ENCODE measurements at places on chromosomes 12 and 14. TPM values are rescaled to one million over a fixed set of nuclear protein-coding genes. Genes with fewer than 3 reads are reported as not detected.

Gene DBX2
- total RNA-seq: not detected

Gene TAS2R30
- not detected for total RNA-seq

Gene FAM222A
- 5.1 TPM for total RNA-seq

Gene TBC1D30
- total RNA-seq: 1.9 TPM

Gene TSHR
- not detected for total RNA-seq

Gene SLCO1C1
- total RNA-seq: not detected

Gene CLEC4C
- total RNA-seq: not detected
